Kidney capillary endothelial cell (primary cell): ENCODE measurements at places on chromosomes 12 and 14.

DNA sequence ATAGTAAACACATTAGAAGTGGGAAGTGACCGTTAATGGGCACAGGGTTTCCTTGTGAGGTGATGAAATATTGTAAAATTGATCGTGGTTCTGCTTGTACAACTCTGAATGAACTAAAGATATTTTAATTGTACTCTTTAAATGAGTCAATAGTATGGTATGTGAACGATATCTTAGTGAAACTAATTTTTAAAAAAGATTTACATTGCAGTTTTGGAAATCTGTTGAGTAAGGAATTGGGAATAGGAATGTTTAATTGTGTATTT lies 1.7 kb downstream of the ZNF410 start:
- no peak for DNase-seq

DNA sequence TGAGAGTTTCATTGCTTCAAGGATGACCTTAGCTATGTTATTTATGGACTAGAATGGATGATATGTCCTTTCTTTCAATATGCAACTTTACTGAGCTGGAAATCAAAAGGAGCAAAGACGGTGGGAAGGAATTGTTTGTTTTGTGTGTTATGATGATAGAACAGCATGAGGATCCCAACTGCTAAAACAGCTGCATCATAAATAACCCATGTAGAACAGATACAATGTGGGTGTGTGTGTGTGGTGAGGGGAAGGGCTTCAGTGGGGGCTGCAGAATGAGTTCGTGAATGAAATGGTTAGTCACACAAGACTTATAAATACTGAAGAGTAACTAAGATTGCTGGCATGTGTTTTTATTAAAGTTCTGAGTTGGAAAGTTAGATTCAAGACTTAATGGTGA lies 80.1 kb downstream of the DACT1 start:
- no peak for DNase-seq

- DNase-seq: no peak
Measured at GRCh38 chr12:5260086-5260485, 171.8 kb upstream of the NTF3 start.

DNA sequence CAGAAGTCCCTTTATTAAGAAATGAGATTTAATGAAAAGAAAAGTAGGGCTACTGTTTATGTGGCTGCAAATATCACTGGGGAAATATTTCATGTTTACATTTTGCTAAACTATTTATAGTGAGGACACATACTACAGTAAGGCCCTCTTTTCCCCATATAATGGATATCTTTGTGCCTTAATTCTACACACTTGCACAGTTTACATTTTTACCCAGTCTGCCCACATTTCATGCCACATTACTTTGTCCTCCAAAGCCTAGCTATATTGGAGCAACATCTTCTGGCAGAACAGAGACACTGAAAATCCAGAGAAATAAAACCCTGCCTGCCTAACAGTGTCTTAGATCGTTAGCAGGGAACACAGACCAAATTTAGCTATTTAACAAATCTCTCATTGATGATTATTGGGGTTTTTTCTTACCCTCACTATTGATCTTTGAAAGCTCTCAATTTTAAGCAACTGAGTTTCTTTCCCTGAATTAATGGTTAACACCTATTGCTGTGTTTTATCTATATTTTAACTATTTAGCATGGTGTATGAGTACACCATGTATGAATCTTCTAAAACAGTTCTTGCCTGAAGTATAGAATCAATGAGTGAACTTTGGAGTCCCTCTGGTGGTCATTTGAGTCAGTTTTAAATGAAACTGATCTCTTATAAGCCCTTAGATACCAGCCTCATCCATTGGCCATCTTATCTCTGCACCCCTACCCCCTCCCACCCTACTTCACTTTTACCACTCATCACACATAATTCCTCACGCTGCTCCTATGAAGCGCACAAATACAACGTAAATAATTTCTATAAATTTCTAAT lies 170.2 kb downstream of the BCAT1 start:
- DNase-seq: peak; percentile 35

DNA sequence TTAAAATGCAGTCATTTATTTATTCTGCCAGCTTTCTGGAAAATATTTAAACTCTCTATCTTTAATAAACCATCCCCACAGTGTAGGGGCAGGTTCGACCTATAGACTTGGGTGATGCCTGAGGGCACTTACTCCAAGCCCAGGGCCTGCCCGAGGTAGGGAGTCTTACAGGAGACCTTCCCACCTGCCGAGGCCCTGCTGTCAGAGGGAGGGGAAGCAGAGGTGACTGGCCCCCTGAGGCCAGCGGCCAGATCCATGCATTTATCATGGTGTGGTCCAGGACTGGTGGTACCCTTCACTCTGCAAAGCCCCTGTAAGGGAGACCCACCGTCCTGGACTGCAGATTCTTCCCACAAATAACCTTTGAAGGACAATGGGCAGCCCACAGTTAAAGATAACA lies 7.6 kb downstream of the EML1 start:
- DNase-seq: no peak

GRCh38 chr12:84786622-84787021 lies 126.0 kb downstream of the SLC6A15 start:
- no peak for DNase-seq

DNA sequence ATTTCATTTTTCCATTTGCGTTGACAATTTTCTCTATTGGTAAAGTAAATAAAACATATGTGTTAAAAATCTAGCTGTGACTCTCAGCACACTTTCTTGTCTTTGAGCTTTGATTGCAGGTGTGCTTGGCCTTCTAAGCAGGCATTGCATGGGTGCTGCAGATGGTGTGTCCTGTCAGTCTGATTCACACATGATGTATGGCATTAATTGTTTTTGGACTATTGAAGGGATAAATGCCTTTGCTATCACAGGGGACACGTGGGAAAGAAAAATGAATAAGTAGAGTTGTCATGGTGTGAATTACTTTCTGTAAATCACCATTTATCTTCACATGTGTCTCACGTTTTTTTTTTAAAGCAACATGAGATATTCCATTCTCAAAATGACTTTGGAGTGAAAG lies 211.3 kb upstream of the NAV3 start:
- DNase-seq: no peak

DNA sequence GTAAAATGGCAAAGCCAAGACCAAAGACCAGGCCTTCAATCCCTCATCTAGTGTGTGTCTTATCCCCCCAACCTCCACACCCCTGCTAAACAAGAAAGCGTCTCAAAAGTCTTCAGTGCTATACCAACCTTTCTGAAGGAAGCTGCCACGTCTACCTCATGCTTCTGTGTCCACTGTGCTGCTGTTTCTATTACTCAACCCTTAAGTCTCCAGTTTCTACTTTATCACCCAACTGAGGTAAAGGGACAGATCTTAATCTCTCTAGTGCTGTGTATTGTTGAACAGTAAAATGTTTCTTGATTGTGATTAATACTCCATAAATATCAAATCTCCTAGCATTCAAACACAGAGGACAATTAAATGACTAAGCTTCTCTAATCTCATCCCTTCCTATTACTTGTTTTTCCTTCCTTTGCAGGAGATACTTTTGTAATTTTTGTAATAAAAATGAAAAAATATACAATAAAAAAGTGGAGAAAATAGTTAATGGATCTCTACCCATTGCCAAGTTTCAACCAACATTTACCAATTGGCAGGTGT lies 23.3 kb downstream of the BTBD7 start:
- no peak for DNase-seq

DNA sequence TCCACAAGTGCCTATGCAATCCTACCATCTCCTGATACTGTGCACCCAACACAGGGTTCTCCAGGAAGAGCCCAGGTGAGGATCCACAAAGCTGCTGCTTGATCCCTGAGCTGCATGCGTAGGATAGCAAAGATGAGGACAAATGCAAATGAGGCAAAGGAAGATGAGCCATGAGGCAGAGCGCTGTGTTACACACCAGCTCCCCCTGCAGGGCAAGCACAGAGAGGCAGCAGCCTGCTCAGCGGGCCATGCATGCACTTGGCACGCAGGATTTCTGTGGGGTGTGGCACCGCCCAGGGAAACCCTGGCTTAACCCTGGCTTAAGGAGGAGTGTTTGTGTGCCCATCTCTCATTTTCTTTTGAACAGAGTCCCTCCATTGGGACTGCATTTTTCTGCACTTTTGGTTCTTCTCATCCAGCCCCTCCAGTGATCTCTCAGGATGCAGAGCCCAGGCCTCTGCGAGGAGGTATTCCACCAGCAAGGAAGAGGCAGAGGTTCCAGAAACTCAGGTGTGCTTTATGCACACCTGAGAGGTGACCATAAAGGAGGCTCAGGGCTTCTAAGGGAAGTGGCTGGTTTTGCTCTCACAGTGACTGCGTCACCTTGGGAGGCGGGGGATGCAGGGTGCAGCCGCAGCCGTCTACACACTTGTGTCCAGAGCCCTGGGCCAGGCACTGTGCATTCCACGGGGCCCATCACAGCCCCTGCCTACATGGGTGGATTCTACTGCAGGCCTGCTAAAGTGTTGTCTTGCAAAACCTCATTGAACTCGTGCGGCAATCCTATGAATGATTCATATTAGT lies 973.3 kb upstream of the TMEM132C start:
- peak; percentile 10 for DNase-seq

GRCh38 chr12:10214136-10214894 lies 1.6 kb downstream of the GABARAPL1 start:
- no peak for DNase-seq

DNA sequence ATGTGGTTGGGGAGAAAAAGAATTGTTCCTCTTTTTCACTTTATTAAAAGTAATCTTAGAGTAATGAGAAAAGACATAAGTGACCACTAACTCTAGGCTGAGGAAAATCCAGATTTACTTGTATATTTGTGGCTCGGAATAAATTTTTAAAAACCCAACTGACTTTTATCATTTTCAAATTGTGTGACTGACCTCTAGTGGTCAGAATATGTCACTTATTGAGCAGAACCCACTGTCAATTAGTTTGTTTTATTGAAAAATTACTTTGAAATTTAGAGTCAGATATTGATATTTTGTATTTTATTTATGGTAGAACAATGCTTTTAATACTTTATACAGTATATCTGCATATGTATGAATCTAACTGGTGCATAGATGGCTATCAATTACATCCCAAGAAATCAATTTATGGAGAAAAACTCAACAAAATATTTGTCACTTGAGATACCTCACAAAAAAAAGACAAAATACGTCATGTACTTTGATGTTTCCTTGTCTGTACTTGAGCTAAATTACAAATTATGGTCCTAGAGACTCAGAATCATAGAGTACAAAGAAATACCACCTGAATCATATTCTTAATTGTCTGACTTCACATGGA lies 229.4 kb downstream of the CNTN1 start:
- DNase-seq: peak; percentile 21

DNA sequence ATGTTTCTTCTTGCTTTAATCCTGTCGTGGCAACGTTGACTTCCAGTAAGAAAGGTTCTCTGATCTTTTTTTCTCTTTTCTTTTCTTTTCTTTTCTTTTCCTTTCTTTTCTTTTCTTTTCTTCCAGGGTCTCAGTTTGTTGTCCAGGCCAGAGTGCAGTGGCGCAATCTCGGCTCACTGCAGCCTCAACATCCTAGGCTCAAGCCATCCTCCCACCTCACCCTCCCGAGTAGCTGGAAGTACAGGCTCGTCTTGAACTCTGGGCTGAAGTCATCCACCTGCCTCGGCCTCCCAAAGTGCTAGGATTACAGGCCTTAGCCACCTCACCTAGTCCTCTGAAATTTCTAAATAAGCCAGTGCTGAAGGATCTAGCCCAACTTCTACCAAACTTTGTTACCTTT lies 1.3 kb upstream of the MAP3K9 start:
- no peak for DNase-seq

- no peak for DNase-seq
Measured at GRCh38 chr14:68981139-68981538, 2.0 kb upstream of the ACTN1 start.

DNA sequence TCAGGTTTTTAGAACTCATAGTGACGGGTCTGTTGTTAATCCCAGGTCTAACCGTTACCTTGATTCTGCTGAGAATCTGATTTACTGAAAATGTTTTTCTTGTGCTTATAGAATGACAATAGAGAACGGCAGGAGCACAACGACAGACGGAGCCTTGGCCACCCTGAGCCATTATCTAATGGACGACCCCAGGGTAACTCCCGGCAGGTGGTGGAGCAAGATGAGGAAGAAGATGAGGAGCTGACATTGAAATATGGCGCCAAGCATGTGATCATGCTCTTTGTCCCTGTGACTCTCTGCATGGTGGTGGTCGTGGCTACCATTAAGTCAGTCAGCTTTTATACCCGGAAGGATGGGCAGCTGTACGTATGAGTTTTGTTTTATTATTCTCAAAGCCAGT lies 34.4 kb downstream of the PSEN1 start:
- no peak for DNase-seq

DNA sequence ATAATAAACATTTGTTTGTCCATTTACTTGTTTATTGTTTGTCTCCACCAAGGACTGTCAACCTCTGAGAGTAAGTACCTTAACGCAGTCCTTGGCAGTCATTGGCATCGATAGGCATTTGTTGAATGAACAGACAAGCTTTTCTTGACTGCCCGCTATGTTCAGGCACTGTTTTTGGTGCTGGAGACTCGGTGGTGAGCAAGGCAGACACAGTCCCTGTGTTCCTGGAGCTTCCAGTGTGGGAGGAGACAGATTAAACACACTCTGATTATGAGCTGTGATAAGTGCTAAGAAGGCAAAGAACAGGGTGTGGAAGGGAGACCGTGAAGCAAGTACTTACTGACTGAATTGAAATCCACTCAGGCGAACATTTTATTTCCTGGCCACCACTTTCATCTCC lies 1.2 kb downstream of the ATP6V0A2 start:
- no peak for DNase-seq
